SJCRH30 (cell line): ENCODE measurements at places on chromosomes 3 and 15. TPM values are rescaled to one million over a fixed set of nuclear protein-coding genes. Genes with fewer than 3 reads are reported as not detected.

Gene HCLS1
- total RNA-seq, result 0.68 and 1.9 TPM in 2 replicates

Gene ATP8B4
- total RNA-seq, result 14.4 and 14.7 TPM in 2 replicates

Gene CPA3
- not detected in 2 replicates for total RNA-seq

Gene DLL4
- total RNA-seq, result 0.43 and 0.48 TPM in 2 replicates

Gene TICRR
- total RNA-seq, result 24.9 and 27.2 TPM in 2 replicates

Gene SMAD6
- total RNA-seq, result 6.7 and 7.6 TPM in 2 replicates

Gene GOLGA8R
- total RNA-seq, result 0.28 and 0.69 TPM in 2 replicates

Gene SLC51B
- 0.36 TPM in 1 of 2 replicates, not detected in the other for total RNA-seq

Gene CHRFAM7A
- 4.3 and 5.9 TPM in 2 replicates for total RNA-seq

Gene TGM5
- not detected in 2 replicates for total RNA-seq

Gene NRROS
- total RNA-seq, result not detected in 2 replicates

Gene CRABP1
- total RNA-seq, result not detected in 2 replicates

Gene IGSF10
- total RNA-seq, result not detected in 2 replicates

Gene GAP43
- not detected in 2 replicates for total RNA-seq

Gene SST
- not detected in 2 replicates for total RNA-seq

Gene RETNLB
- not detected in 2 replicates for total RNA-seq

Gene C3orf49
- total RNA-seq, result not detected in 2 replicates

Gene PLS1
- 27.2 and 27.5 TPM in 2 replicates for total RNA-seq

Gene PTH1R
- 6.6 and 6.7 TPM in 2 replicates for total RNA-seq

Gene DGKG
- 0.08 and 0.10 TPM in 2 replicates for total RNA-seq

Gene SNX22
- 1.5 and 1.6 TPM in 2 replicates for total RNA-seq

Gene FYCO1
- 6.5 and 7.2 TPM in 2 replicates for total RNA-seq

Gene OR5K4
- not detected in 2 replicates for total RNA-seq

Gene GMPS
- total RNA-seq, result 107 and 119 TPM in 2 replicates

Gene COL6A5
- not detected in 2 replicates for total RNA-seq

Gene HACD2
- 34.2 and 37.0 TPM in 2 replicates for total RNA-seq

Gene KLHL40
- total RNA-seq, result 0.59 and 0.71 TPM in 2 replicates

Gene SLC22A14
- total RNA-seq, result not detected in 2 replicates

Gene RFX7
- total RNA-seq, result 13.7 and 15.3 TPM in 2 replicates

Gene KNG1
- not detected in 2 replicates for total RNA-seq

Gene TPM1
- total RNA-seq, result 57.5 and 58.2 TPM in 2 replicates

Gene NDN
- not detected in 2 replicates for total RNA-seq

Gene POTEB
- total RNA-seq, result not detected in 2 replicates

Gene SHC4
- total RNA-seq, result 1.2 and 1.8 TPM in 2 replicates

Gene HERC2
- 41.2 and 44.5 TPM in 2 replicates for total RNA-seq

Gene LYZL4
- not detected in 2 replicates for total RNA-seq

Gene SEMA5B
- total RNA-seq, result 0.16 TPM in 1 of 2 replicates, not detected in the other

Gene SYNPR
- not detected in 2 replicates for total RNA-seq

Gene BUB1B
- total RNA-seq, result 90.7 and 105 TPM in 2 replicates

Gene CISH
- 8.4 and 8.6 TPM in 2 replicates for total RNA-seq

Gene COLQ
- 0.18 and 0.24 TPM in 2 replicates for total RNA-seq

Gene CBLB
- total RNA-seq, result 15.7 and 22.3 TPM in 2 replicates

Gene HHLA2
- not detected in 2 replicates for total RNA-seq

Gene TEX55
- total RNA-seq, result 0.10 and 0.13 TPM in 2 replicates

Gene CACNA2D2
- total RNA-seq, result not detected in 2 replicates

Gene TP63
- 0.71 and 1.1 TPM in 2 replicates for total RNA-seq

Gene ZNF770
- 48.4 and 57.4 TPM in 2 replicates for total RNA-seq

Gene SHQ1
- total RNA-seq, result 14.0 and 14.1 TPM in 2 replicates

Gene LZTFL1
- 10.0 and 14.1 TPM in 2 replicates for total RNA-seq
